NCI-H510A (cell line): ENCODE measurements at places on chromosomes 6 and 20.

DNA sequence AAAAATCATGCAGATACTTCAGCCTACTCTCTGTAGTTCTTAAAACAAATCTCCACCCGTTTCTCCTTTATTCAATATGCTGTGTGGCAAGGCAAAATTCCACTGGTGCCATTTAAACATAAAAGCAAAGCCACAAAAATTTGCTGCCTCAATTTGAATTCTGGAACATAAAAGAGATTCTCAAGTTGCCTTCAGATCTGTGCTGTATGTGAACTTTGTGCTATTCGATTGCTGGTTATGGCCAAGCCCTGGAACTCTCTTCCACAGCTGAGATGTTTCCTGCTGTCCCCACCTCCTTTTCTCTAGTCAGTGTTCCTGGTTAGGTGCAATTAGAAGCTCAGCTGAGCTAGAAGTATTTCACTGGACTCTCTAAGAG is 395.3 kb upstream of the BTBD3 start:
- no peak for DNase-seq

- DNase-seq = no peak
These were observed 7.7 kb downstream of the BRPF3 start for GRCh38 chr6:36204068-36204753.

- no peak for DNase-seq
These were observed 32.9 kb downstream of the ASXL1 start for GRCh38 chr20:32391003-32391402.

DNA sequence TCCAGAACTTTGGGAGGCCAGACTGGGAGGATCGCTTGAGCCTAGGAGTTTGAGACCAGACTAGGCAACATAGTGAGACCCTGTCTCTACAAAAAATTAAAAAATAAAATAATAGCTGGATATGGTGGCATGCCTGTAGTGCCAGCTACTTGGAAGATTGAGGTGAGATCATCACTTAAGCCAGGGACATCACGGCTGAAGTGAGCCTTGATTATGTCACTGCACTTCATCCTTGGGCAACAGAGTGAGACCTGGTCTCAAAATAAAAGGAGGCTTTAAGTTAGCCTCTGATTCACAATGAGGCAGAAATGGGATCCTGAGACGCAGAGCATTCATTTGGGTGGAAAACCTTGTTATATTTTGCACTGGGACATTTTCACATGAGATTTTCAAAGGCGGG is 57.0 kb downstream of the TULP4 start:
- DNase-seq = no peak

DNA sequence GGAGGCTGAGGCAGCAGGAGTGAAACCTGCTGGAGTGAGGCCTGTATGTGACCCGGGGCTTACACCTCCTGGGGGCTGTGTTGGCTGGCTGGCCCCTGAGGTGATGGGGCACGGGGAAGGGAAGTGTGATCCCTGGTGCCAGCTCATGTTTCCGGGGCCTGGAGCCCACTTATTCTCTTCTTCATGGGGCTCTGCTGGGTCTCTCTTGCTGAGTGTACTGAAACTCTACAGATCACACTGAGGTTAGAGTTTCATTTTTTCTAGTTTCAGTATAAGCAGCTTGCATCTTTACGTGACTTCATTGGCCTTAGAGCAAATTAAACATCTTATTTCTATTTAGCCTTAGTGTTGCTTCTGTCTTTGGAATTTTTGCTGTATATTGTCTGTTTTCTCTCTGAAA is 96.2 kb downstream of the ANKS1A start:
- DNase-seq = no peak

DNA sequence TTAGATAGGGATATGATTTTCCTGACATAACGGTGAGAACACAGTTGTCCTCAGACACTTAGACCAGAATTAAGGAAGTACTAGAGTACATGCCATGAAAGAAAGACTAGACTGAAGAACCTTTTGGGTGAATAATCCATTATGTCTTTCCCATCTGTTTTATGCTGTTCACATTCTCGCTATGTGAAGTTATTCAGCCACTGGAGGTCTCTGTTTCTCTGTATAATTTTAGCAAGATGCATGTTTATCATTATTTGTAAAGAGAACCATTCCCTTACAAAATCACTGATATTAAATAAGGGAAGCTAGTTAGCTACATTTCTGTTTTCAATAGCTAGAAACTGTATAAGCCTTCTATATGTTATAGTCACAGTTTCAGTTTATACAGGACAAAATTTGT is 391.9 kb downstream of the CD109 start:
- DNase-seq = no peak

- DNase-seq = no peak
These were observed 394.4 kb downstream of the CDH26 start for GRCh38 chr20:60352596-60352995.

DNA sequence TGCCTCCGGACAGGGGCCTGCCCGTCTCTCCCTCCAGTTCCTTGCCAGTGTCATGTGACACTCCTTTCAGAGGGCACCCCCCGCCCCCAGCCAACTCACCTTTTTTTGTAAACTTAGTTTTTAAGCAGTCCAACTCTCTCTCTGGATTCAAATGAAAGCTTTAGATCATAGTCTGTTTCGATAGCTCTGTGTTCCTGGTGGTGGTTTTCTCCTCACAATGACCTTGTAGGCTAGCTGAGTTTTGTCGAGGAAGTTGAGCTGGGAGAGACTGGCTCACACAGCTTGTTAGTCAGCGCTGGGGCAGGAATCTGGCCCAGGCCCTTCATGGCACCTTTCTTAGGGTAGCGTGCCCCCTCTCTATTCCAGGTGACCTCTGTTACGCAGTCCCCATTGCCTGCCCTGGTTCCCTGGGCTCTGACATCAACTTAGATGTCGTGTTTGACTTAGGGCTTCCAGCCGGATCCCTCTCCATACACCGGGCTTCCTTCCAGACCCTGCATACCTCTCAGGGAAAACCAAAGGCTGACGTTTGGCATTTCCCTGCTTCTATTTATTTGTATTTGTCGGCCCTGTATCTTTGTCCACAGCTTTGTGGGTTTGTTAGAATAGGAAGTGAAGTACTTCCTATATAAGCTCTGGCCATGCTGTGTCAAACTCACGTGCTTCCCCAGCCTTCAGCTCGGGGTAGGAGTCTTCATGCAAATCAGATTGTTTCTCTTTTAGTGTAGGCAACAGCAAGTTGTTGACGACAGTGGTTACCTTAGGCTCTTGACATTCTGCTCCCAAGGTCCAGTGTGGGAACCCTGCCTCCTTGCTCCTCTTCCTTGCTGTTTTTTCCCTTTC is 12.7 kb downstream of the IGF2R start:
- DNase-seq = no peak

DNA sequence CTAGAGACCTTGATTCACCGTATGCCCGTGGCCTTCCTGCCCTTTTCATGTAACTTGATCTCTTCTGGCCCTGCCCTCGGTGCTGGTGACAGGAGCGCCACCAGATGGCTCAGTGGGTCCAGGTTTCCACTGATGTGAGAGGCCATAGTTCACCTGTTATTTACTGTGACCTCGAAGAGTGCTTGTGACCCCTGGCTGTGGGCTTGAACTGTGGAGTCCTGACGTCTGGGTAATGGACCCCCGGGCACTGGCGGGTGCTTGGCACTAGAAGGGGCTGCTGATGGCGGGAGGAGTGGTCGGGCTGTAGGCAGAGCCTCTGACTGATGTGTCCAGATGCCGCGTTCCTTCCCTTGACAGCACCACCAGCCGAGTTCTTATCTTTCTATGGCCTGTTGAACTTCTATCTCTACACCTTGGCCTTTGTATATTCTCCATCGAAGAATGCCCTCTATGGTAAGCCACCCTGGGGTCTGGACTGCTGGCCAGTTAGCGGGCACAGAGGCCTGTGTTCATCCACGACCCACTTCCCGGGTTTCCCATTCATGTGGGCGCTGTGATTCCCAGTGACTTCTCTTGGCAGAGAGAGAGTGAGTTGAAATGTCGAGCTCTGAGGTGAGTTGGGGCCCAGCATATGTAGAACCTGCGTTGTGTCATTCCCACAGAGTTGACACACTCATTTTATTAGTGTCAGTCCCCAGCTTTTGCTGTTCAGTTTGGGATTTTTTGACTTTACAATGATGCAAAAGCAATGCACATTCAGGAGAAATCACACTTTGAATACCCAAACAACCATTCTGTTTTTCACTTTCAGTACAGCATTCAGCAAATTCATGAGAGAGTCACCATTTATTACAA is 14.9 kb downstream of the DYNLT1 start:
- DNase-seq = no peak
